ENCODE measurements at places on chromosomes 7 and 10. TPM values are rescaled to one million over a fixed set of nuclear protein-coding genes. Genes with fewer than 3 reads are reported as not detected.

DNA sequence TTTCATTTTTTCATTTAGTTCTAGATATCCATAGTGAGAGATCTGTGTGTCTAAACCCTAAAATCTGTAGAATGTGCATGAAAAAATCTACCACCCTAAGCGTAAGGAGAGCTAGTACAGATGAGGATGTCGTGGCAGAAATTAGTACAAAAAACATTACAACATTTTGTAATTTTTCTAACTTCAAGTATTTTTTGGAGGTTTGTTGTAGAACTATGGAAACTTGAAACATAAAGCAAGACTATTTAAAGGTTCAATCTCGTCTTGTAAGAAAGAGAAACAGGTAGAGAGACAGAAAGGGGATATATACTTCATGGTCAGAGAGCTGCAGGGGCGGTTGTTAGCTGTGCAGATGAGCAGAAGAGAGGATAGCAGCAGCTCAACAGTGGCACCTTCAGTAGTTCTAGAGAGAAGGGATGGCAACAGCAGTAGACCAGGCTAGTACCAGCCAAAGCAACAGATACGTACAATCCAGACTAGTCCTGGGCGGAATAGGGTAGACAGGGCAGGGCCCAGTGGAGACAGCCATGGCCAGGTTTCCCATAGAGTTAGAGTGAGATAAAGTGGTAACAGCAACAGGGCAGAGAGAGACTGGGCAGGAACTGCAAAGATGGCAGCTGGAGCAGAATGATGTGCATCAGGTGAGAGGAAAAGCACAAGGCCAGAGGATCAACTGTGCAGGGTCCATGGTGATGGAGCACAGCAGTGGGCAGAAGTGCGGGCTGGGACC, 145.2 kb downstream of the FRMD4A start:
- peak; percentile 10 for DNase-seq
- no peaks in the 10 kb centered on the region for H3K36me3 ChIP-seq
- peaks cover 34% of the 10 kb centered on the region for H3K4me1 ChIP-seq
- peaks cover 6% of the 10 kb centered on the region for H3K27me3 ChIP-seq
- peak overlapping the region; percentile 98 for H3K27ac ChIP-seq

DNA sequence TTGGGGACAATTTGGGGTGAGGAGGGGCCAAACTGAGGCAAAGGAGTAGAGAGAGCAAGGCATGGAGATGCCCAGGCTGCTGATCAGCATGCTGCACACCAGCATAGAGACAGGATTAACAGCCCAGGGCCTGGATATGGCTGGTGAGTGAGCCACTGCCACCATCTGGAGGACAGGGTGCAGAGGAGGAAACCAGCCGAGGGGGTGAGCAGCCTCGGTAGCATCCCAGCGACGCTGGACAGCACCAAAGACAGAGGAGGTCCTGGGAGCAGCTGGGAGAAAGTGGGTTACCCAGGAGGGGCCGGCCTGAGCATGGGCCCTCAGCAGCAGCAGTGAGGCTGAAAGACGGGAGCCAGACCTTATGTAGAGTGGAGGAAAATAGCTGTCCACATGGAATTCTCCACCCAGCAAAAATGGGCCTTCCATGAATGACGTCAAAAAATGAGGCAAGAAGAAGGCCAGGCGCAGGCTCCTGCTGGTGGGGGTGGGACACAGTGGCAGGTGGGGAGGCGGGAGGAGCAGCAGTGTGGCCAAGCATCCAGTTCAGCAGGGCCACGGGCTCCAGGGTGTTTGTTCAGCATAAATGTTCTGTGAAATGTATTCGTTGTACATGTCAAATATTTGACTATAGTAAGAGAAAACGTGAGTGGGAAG, 16.7 kb downstream of the RET start:
- no peaks in the 10 kb centered on the region for H3K36me3 ChIP-seq
- peak overlapping the region; percentile 69 for H3K27ac ChIP-seq
- H3K27me3 ChIP-seq = peaks cover 3% of the 10 kb centered on the region
- H3K4me1 ChIP-seq = no peaks in the 10 kb centered on the region
- no peak for DNase-seq

GRCh38 chr10:75565286-75566251, 134.1 kb downstream of the LRMDA start:
- no peak overlapping the region for H3K27ac ChIP-seq
- peaks cover 4% of the 10 kb centered on the region for H3K4me1 ChIP-seq
- peaks cover 19% of the 10 kb centered on the region for H3K36me3 ChIP-seq
- H3K27me3 ChIP-seq = no peaks in the 10 kb centered on the region

DNA sequence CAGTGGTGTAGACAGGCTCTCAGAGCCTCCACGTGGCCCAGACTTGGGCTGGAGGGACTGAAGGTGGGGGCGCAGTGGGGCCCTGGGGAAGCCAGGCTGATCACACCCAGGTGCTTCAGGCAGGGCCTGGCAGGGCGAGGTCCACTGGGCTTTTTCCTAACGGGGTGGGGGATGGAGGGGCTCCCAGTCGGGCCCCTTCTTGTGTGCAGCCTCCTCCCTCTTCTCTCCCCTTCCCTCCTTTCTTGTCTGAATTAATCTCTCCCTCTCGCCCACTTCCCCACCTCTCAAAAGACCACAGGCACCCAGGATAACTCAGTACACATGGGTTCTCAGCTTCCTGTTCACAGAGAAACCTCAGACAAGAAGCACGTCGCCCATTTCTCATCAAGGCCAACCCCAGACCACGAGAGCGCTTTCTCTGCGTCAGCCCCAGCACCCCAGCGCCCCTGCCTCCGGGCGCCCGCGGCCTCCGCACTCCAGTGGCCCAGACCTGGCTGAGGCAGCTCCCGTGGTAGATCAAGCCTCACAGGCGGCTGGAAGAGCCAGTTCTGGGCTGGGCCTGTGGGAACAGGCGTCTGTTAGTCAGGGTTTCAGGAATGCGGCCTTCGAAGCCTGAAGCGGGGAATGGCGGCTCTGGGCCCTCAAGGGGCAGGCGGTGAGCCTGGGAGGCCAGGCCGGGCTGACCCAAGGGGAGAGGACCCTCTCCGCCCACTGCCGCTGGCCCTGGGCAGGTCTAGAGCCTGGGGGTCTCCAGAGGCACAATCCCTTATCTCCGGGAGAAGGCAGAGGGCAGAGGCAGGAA, 50.6 kb downstream of the PWWP2B start:
- no peaks in the 10 kb centered on the region for H3K36me3 ChIP-seq
- H3K27ac ChIP-seq = no peak overlapping the region
- H3K4me1 ChIP-seq = peaks cover 13% of the 10 kb centered on the region
- H3K27me3 ChIP-seq = no peaks in the 10 kb centered on the region
- DNase-seq = no peak

- peak overlapping the region; percentile 86 for H3K27ac ChIP-seq
- peaks cover 41% of the 10 kb centered on the region for H3K4me1 ChIP-seq
- H3K4me3 ChIP-seq = peak overlapping the region; percentile 36
These were observed 8.8 kb upstream of the EPHB4 start for GRCh38 chr7:100835903-100836811.

DNA sequence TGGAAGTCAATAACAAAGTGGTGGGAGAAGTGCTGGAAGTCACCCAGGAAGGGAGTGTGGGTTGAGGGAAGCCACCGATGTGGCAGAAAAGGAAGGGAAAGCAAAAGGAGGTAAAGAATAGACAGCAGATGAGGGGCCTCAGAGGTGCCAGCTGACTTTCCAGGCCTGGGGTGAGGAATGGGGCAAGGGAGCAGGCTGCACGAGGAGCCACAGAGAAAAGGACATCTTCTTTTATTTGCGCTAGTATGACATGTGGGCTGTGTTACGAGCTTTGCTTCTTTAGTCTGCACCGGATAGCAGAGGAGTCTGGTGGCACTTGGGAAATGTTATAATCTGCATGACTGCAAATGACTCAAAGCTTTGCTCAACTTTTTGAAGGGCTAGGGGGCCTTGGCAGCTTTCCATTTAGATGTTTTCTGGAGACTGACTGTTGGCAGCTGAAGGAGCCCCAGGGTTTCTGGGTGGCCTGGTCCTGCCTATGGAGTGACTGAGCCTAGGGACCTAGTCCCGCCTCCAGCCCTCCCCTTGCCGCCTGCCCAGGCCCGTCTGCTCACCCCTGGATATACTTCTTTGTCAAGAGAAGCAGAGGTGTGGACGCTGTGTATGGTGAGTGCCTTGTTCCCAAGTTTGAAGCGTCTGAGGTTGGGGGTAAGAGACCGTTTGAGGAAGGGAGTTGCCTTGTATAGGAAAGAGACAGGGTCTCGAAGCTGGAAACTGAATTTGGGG, 5.1 kb downstream of the PRXL2A start:
- H3K4me3 ChIP-seq = peak overlapping the region; percentile 72
- peaks cover 90% of the 10 kb centered on the region for H3K4me1 ChIP-seq
- H3K27me3 ChIP-seq = no peaks in the 10 kb centered on the region
- peaks cover 4% of the 10 kb centered on the region for H3K36me3 ChIP-seq
- DNase-seq = no peak

DNA sequence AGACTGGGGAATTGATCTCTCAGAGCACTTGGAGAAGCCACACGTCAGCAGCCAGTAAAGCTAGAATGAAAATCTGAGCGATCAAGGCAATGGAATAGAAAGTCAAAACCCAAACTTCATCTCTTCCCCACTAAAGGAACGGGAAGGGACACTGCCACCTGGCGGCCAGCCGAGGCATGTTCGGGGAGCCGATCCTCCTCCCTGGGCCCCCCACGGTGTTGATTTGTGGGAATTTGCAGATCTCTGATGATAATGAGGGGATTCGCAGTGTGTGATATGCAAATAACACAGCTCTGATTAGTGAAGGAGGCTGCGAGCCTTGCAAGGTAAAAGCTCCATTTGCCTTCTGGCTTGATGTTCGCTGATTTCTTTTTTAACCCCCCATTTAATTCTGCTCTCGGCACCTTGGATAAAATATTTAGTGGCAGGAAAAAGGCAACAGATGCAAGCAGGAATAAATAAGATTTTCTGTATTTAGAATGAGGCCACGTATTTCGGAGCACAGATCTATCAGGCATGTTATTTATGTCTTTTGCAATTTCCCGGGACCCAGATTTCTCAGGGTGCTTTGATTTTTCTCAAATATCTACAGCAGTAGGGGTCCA, 258.6 kb downstream of the PAXIP1 start:
- peak; percentile 70 for DNase-seq
- H3K4me3 ChIP-seq = no peak overlapping the region
- H3K36me3 ChIP-seq = no peaks in the 10 kb centered on the region
- no peaks in the 10 kb centered on the region for H3K4me1 ChIP-seq
- H3K27me3 ChIP-seq = peaks cover 47% of the 10 kb centered on the region

- no peak overlapping the region for H3K4me3 ChIP-seq
- H3K27me3 ChIP-seq = no peaks in the 10 kb centered on the region
- H3K4me1 ChIP-seq = peaks cover 20% of the 10 kb centered on the region
- H3K36me3 ChIP-seq = no peaks in the 10 kb centered on the region
These were observed 50.9 kb downstream of the CALML3 start for GRCh38 chr10:5575482-5576153.

DNA sequence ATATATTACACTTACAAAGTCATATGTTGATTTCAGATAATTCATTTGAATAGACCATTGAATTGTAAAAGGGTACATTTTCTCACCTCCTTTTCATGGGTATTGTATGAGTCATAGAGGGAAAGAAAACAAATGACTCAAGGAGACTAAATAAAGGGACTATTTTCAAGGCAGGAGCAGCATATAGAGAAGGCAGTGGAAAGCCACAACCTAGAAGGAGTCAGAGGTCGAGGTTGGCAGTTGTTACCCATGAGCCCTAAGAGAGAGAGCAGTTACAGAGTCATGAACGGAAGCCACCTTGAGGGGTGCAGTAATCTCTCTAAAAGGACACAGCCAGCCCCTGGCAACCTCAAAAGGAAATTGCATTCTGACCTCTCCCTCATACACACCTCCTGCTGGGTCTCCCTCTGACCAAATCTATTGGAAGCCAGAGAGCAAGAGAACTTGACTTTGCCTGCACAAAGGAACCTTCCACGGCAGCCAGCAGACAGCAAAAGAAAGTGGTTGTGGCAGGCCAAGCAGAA, 137.9 kb downstream of the GRM8 start:
- no peak overlapping the region for H3K4me3 ChIP-seq
- no peaks in the 10 kb centered on the region for H3K4me1 ChIP-seq
- H3K27me3 ChIP-seq = peaks cover 27% of the 10 kb centered on the region
- no peak for DNase-seq
- H3K36me3 ChIP-seq = no peaks in the 10 kb centered on the region

DNA sequence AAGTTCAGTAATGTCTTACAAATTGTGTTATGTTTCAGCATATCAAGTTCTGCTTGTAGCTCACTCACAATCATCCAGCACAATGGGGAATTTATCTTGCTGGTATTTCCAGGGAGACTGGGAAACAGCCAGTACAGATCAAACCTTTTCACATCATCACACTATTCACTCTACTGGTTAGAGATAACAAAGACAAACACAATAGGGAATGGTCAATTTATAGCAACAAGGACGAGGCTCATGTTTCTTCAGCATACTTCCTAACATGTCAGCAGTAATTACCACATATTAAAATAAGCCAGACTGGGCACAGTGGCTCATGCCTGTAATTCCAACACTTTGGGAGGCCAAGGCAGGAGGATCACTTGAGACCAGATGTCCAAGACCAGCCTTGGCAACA, 38.3 kb downstream of the TOMM7 start:
- H3K36me3 ChIP-seq = no peaks in the 10 kb centered on the region
- H3K27ac ChIP-seq = no peak overlapping the region
- DNase-seq = no peak
- no peaks in the 10 kb centered on the region for H3K4me1 ChIP-seq
- H3K27me3 ChIP-seq = no peaks in the 10 kb centered on the region

GRCh38 chr7:94856643-94857042, 50.8 kb upstream of the PPP1R9A start:
- no peaks in the 10 kb centered on the region for H3K4me1 ChIP-seq
- no peak for DNase-seq
- H3K27ac ChIP-seq = no peak overlapping the region
- no peaks in the 10 kb centered on the region for H3K36me3 ChIP-seq

DNA sequence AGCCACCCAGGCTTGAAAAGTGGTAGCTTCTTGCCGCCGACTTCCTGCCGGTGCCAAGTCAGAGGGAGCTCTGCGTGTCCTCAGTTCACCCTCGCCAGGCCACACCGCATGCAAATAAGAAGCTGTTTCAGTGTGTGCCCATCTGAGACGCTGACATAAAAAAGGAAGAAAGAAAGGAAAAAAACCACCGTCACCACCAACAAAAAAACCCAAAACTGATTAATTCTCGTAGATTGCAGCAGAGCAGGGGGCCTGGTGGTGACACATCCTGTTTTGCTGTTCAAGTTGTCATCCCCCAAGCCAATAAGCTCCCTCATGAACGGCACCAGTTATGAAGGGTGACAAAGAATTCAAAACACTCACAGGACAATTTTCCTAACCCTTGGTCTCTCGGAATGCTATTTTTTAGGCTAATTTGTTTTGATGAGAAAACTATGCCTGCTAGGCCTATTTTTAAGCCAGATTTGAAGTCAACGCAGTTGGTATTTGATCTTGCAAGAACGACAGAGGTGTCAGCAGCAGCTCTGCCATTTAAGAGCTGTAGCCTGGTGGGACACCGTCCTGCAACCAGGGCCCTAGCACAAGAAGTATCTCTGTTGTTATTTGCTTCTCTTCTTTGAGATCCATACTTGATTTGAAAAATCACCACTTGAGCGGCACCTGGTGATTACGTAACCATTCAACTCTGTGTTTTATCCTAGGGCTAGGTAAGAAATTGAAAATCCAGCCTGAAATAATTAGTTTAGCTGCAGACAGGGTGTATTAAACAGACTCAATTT, 145.6 kb downstream of the PFKFB3 start:
- no peak overlapping the region for H3K27ac ChIP-seq
- H3K4me1 ChIP-seq = no peaks in the 10 kb centered on the region
- H3K36me3 ChIP-seq = no peaks in the 10 kb centered on the region
- no peak overlapping the region for H3K4me3 ChIP-seq

GRCh38 chr7:85215098-85215497, 28.2 kb upstream of the SEMA3D start:
- no peaks in the 10 kb centered on the region for H3K27me3 ChIP-seq
- DNase-seq = no peak
- H3K4me3 ChIP-seq = no peak overlapping the region
- no peak overlapping the region for H3K27ac ChIP-seq
- H3K36me3 ChIP-seq = no peaks in the 10 kb centered on the region

ASCC1 gene
- 35.6 TPM for total RNA-seq

FANK1 gene
- 2.4 TPM for total RNA-seq

SFTPA2 gene
- total RNA-seq = not detected

Measured in neural crest cell (in vitro differentiated cells).